NB4 (cell line): ENCODE measurements at places on chromosomes 3 and 15.

- no peak for DNase-seq
Observed at GRCh38 chr15:64865998-64866520, 24.3 kb downstream of the PLEKHO2 start.

- peak; percentile 22 for DNase-seq
Observed at GRCh38 chr15:41334293-41335120, 1.8 kb downstream of the NUSAP1 start.

DNA sequence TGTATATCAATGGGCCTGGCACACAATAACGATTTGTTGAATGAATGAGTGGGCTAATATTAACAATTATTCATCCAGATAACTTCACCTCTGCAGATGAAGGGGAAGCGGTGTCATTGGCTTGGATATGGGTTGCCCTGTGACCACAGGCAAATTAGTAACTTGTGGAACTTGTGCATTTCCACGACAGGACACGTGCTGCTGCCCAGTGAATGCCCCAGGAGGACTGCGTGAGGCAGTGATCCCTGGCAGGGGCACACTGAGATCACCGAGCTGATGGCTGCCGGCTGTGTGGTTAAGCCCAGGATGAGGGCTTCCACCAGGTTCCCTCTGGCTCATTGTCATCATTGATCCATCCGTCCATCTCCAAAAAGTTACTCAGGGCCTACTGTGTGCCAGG, 84.1 kb upstream of the HACD2 start:
- no peak for DNase-seq

GRCh38 chr15:25770618-25771337, 92.3 kb downstream of the ATP10A start:
- DNase-seq, result no peak

- DNase-seq, result no peak
Observed at GRCh38 chr3:33855884-33856546, 57.6 kb downstream of the PDCD6IP start.

DNA sequence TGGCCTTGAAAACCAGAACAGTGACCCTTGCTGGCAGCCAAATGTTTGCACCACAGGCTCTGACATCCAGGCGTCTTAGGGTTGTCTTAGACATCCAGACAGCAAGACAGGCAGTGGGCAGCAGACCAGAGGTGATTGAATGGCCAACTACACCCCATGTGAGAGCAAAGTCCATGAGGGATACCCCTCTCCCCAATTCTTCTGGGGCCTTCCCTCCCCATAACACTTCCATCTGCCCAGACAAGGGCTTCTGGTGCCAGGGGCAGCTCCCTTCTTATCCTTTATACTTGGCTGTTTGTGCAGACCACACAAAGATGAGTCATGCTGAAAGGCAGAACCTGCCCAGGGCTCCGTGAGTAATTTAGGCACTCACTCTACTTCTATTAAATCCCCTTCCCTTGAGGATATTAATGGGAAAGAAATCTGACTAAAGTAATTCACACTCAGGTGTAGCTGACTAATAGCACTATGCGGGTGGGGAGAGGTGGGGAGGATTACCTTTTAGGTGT, 257.9 kb downstream of the UACA start:
- peak; percentile 78 for DNase-seq

- no peak for DNase-seq
Observed at GRCh38 chr3:155097009-155097349, 16.9 kb downstream of the MME start.

DNA sequence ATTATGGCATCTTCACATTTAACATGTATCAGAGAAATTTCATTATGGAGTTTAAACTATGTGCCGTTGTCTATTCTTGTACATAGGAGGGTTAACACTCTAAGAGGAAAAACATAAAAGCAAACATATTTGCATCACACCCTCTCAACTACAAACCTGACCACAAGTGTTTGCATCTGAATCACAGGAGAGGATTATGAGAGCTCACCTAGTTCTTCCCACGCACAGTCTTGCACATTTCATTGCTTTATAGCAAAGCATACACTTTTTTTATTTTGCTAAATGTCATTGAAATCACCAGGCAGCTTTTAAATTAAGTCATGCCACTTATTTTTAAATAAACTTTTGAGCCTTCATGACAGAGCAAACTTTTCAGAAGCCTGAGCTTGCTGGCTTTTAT, 12.5 kb downstream of the TRAT1 start:
- DNase-seq, result no peak

DNA sequence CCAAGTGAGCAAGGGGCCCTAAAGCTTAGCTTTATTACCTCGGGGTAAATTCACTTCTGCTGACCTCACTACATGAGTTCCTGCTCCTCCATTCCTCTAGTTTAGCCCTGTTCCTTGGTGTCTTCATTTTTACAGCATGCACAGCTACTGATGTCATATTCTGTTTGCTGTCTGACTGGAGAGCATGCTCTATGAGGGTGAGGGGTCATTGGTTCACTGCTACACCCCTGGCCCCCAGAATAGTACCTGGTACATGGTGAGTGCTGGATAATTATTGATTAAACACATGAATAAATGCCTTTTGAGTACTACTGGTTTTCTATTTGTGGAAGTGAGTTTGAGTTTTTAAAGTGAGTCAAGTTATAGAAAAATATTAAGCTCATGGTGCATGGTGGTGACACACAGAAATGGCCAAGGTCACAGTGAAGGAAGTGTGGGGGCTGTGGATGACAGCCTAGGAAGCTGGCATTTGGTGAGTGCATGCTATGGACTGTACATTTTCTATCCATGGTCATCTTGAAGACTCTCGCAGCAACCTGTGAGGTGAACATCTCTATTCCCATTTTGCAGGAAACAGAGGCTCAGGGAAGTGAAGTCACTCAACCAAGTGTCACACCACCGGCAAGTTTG, 34.0 kb downstream of the RPLP1 start:
- no peak for DNase-seq

DNA sequence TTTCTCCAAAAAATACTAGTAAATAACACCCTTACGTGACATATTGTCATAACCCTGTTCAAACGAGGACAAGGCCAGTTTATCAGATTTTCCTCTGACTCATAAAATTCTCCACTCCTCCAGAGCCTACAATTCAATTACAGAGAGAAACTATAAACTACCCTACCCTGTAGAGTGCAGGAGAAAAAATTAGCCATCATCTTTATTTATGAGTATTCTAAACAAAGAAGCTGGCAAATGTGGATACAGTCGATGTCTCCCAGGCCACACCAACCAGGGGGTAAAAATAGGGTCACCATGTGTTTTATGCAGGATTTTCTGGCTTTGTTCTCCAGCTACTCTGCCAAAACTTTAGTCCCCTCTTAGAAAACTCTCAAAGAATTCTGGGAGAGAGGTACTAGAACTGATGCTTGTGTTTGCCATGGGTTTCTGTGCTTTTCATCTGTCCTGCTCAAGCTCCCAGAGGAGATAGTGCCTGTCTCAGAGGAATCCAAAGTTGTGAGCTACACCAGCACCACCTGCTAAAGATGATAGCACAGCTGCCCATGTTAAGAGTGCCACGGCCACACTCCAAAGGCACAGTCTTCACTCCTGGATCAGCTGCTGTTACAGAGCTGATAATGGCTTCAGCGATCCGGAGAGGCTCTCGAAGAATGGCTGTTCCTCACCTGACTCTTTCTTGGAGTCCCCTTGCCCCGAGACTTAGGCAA, 150.2 kb downstream of the IMPG2 start:
- no peak for DNase-seq

GRCh38 chr15:83983634-83984458, 251.7 kb upstream of the GOLGA6L4 start:
- no peak for DNase-seq

GRCh38 chr3:62372621-62373041, 719 bp downstream of the FEZF2 start:
- DNase-seq, result no peak

DNA sequence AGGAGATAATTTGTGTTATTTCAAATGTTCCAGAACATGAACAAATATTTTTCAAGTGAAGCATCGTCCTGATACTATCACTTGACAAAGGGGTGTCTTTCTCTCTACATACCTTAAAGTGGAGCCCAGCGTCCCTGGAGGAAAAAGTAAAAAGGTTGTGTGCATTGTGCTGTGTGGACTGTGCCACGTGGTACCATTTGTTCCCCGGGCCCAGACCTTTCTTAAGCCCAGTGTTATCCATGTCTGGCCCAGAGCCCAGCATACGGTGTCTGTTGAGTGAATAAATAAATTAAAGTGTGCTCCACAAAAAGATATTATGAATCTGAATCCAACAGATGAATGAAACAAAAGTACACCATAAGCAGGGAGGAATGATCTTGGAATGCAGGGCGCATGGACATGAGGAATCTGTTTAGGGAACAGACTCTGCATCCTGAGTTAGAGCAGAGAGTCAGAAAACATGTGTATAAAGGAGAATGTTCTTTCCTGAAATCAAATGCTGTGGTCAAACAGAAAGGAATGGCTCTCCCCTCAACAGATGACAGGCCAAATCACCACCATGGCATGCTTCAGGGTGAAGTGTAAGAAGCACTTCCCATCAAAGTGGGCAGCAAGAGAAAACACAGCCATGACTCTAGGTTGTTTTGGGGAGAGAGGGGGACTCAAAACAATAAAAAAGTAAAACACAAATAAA, 8.1 kb upstream of the PRSS50 start:
- no peak for DNase-seq

- no peak for DNase-seq
Observed at GRCh38 chr3:137738710-137739109, 25.4 kb upstream of the SOX14 start.

DNA sequence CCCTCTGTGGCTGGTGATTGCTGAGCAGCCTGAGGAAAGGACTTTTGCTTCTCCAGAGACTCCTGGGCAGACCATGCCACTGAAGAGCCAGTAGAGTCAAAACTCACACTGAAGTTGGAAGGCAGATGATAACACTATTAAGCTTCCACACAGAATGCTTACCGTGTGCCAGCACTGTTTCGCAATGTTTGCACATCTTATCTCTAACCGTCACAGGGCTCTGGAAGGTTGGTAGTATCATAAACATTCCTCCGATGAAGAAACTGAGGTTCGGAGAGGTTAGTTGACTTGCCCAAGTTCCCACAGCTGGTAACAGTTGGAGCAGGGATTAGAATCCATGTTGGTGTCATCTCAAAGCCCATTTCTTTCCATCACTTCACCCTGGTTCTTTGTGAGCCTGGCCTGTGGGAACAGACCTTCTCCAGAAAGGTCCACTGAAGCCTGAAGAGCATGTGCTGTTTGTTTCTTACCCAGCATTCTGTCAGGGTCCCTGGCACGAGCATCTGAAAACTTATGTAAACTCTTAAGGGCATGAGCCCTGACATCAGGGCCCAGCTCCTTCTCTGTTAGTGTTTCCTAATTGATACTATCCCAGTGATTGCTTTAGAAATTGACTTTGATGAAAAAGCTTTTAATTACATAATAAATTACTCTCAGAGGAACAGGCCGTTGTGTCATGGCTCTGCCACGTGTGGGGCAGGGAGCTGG, 77.0 kb upstream of the PRR23C start:
- peak; percentile 91 for DNase-seq

GRCh38 chr3:47421741-47422649, 41.2 kb downstream of the PTPN23 start:
- DNase-seq, result peak; percentile 61

- DNase-seq, result no peak
Observed at GRCh38 chr15:27495963-27496459, 525.0 kb downstream of the GABRG3 start.

- no peak for DNase-seq
Observed at GRCh38 chr15:73839699-73840377, 33.5 kb upstream of the TBC1D21 start.

- DNase-seq, result peak; percentile 92
Observed at GRCh38 chr3:195900436-195901355, 7.7 kb downstream of the TNK2 start.

DNA sequence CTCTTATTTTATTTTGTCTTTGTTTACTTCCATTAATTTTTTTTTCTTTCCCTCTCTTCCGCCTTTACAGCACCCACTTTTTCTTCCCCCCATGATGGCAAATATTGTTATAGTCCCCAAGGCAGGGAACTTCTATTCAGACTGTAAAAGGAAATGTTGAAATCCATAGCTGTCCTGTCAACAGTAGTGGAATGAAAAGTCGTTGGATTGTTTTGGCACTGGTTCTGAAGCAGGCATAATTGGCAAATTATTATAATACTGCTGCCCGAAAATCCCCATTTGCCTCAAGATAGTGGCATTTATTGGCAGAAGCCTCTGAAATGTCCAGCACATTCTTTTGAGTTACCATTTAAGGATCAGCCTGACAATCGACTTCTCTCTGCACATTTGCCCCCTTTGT, 150.6 kb downstream of the TPRG1 start:
- DNase-seq, result no peak

GRCh38 chr15:52261498-52262242, 33.9 kb downstream of the MYO5C start:
- peak; percentile 54 for DNase-seq

- peak; percentile 69 for DNase-seq
Observed at GRCh38 chr3:177196008-177196455, 1.2 kb downstream of the TBL1XR1 start.

DNA sequence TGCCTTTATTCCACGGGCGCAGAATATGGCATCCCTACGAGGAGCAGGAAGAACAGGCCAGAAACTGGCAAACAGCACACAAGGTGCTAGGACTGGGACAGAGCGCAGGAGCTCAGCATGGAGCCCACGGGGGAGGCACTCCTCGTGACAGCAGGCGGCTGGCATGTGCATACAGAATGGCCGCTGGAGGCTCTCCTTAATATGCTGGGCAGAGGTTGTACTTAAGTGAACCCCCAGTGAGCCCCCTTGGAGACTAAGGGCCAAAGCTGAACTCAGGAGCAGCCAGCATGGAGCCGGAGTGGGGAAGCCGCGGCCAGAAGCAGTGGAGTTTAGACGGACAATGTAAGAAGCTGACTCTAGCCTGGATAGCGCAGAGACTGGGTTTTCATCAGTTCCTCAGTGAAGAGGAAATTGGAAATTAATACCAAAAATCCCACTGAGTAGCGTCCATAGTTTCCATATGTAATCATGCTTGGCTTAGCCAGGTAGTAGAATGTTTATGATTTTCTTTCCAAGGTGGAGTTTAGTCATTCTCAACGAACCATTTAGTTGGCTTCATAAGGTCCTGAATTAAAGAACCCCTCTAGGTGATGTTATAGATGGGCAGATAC, 69.4 kb downstream of the EPHB3 start:
- no peak for DNase-seq
